Activated CD8-positive, alpha-beta memory T cell treated with anti-CD3 and anti-CD28 coated beads for 24 hours (primary cell): ENCODE measurements at places on chromosomes 2 and 18.

DNA sequence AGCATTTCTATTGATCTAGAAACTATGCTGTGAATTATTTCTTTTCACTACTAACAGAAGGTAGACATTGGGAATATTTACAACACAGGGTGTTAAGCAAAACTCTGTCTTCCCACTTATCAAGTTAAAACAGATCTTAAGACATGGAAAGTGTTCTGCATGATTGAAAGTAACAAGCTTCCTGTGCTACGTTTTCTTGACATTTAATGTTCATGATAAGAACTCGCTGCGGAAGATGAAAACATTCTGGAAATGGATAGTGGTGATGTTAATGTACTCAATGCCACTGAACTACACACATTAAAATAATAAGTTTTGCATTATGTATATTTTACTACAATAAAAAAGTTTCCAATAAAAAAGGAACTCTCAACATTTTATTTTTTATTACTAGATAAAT is 74.4 kb upstream of the SCN7A start:
- no peak for DNase-seq

DNA sequence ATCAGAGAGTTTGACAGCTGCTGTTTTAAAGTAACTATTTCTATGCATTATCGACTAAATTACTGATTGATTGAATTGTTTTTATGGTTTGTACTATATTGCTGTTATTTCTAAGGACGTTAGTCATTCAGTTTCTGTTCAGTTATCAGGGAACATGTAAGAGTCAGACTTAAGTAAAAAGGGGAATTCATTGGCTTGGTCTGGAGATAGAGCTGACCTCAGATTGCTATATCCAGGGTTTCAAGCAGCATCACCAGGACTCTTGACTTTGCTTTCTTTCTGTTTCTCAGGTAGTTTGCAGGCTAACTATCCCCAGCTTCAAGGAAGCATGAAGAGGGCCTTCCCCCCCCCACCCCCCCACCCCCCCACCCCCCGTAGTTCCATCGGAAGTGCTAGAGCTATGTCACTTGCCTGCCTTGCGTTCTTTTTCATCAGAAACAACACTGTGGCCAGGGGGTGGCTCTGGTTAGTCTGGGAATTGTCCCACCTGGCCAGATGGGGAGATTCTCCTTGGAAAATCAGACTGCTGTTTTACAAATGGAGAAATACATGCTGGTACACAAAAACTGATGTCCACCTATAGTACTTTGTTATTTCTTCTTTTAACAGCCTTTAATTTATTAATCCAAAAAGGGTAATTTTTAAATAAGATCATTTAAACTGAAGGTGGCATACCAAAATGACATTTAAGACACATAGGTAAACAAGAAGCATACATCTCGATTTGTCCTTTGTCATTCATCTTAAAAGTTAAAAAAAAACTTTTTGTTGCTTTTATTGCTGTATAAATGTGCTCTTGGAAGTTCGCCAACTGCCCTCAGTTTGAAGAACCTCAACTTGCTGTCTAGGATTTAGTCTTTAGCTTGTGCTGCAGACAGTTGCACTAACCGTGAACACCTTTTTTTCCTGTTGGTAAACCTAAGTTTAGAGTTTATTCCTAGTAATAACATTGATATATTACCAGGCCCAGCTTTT is 9.4 kb downstream of the SMAD4 start:
- DNase-seq, result no peak

DNA sequence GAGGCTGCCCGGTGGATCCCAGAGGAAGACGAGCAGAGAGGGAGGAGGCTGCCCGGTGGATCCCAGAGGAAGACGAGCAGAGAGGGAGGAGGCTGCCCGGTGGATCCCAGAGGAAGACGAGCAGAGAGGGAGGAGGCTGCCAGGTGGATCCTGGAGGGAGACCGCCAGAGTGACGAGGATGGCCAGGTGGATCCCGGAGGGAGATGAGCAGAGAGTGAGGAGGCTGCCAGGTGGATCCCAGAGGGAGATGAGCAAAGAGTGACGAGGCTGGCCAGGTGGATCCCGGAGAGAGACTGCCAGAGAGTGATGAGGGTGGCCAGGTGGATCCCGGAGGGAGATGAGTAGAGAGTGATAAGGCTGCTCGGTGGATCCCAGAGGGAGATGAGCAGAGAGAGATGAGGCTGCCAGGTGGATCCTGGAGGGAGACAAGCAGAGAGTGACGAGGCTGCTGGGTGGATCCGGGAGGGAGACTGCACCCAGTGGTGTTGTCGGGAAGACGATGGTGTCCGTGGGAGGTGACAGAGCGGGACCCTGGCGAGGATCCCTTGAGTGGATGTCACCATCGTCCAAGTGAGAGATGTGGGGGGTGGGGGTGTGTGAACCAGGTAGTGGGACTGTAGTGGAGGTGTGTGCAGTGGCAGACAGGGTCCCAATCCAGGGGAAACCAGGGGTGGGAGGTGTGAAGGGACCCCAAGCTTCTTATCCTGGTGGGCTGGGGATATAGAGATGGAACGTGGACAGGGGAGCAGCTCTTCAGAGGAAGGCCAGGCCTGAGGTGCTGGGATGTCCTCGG is 22.3 kb downstream of the DCDC2C start:
- no peak for DNase-seq

GRCh38 chr2:99140860-99141109 is 722 bp upstream of the C2orf15 start:
- DNase-seq, result no peak

- no peak for DNase-seq
These were observed 118.8 kb downstream of the MEP1B start for GRCh38 chr18:32308493-32309120.

DNA sequence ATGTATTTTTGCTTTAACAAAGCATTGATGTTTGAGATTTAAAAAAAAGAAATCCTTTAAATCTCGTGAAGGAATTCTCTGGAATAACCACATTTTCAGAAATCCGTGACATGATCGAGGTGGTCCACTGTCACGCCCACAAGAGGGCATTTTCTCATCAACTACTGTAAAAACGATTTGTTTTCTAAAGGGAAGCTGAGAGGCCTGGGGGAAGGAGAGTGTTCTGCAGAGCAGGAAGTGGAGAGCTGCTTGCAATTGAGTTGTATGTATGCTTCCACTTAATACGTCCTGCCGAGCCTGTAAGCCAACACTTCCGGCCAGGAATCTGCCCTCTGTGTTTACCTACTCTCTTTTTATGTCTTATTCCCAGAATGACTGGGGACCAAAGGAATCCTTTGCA is 19.4 kb downstream of the KLHL29 start:
- no peak for DNase-seq

DNA sequence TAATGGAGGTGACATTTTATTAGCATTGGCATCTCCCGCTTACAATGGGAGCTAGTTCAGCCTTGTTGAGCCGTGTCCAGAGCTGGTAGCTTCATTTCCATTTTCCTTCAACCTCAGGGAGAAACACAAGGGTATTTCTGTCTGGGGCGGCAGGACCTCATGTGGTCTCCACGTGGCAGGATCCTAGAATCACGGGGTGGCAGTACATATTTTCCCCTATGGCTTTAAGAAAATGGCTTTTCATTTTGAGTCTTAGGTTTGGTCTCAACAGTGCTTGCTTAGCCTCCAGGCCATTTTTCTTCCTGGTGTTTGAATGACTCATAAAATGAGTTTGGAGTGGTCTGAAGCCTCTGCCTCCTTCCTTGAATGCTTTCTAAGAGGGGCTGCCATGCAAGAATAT is 20.3 kb downstream of the CABLES1 start:
- DNase-seq, result no peak

DNA sequence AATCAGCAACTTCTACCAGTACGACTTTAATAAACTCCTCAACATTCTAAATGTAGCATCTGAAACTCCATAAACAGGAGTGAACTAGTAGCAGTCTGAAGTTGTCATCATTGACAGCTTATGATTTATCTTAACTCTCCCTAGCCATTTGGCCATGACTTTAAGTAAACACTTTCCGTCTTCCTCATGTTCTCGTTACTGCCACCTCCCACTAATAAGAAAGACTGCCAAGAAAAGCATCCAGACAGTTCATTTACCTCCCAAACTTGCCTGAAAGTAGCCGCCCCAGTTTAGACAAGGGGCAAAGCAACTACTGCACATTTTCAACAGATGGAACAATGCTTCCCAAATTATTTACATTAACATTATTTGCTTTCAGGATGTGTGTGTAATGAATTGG is 287.5 kb downstream of the OSR1 start:
- DNase-seq, result no peak

- no peak for DNase-seq
These were observed 16.4 kb upstream of the MARCHF7 start for GRCh38 chr2:159695795-159696448.

GRCh38 chr2:24382363-24383073 is 22.2 kb upstream of the ITSN2 start:
- DNase-seq, result peak; percentile 68

DNA sequence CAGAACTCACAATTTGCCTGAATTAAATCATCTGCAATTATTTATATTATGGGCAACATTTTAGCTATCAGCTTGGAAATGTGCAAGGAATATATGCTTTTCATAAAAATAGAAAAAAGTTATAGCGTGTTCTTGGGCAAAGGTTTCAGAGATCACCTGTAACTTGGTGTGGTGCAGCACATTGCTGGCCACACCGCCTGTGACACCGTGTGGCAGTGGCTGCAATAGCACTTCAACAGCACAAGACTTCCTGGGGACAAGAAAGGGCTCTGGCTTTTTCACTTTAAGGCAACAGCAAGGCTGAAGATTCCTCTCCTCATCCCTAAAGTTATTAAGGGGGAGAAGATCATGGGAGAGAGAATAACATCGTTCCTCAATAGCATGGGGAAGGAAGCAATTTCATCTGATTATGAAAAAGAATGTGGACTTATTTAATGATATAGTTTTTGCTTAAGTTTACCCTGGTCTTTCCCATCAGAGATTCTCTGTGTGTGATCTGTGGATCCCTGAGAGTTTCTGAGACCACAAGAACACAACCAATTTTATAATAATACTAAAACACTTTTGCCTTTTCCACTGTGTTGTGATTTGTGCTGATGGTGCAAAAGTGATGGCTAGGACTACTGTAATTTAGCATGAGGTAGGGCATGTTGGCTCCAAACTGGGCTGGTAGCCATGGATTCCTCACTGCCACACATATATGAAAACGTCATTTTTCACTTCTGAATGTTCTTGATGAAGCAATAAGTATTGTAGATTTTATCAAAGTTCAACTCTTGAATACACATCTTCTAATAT is 15.0 kb upstream of the SERPINB3 start:
- DNase-seq, result no peak

- no peak for DNase-seq
These were observed 43.0 kb downstream of the SERPINB7 start for GRCh38 chr18:63818212-63818611.

- no peak for DNase-seq
These were observed 24.4 kb upstream of the TRPM8 start for GRCh38 chr2:233892793-233893192.

DNA sequence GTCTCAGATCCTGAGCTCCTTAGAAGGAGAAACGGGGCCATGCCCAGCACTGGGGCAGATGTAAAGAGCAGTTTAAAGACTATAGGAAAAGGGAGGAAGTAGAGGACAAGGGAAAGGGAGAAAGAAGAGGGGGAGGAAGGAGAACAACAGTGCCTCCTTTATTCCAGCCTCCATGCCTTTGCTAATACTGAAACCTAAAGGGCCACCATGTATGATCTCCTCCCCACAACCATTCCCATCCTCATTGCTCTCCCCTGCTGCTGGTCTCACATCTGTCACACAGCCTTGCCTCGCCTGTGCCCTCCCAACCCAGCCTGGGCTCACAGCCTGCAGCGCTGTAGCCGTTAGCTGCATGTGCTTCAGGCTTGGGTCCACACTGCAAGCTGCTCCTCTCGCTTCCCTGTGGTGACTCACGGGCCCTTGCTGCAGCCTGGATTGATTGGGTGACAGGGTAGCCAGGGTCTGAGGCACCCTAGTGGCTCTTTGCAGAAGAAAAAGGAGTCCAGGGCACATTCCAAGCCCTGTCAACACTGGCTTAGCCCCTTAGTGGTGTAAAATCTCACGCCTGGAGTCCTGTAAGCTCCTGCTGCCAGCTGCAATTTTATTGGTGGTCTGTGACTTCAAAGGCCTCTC is 281.9 kb downstream of the SRBD1 start:
- no peak for DNase-seq

- DNase-seq, result no peak
These were observed 60.2 kb downstream of the EIF5B start for GRCh38 chr2:99397266-99397920.

DNA sequence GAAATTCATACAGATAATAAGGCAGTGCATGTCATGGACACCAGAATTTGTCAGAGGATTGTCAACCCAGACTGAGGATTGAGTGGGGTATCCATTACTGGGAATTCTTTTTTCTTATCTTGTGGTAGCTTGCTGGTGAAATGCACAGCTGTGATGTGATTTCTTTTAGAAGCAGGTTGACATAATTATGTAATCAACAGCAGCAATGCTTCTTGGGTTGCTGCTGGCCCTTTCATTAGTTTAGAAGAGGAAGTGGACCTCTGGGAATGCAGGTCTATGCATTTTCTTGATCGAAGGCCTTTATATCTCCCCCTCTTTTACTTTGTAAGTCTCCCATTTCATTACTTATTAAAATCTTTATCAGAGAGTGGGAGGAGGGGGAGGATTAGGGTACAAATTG is 319.9 kb downstream of the AGPS start:
- no peak for DNase-seq

- DNase-seq, result peak; percentile 40
These were observed 96.2 kb downstream of the TPO start for GRCh38 chr2:1509271-1510065.
